ENCODE measurements at places on chromosomes 16 and 17.
A peak's percentile ranks its signal among the peaks of the same experiment; 100 is the strongest.

GRCh38 chr16:19883966-19884485 is 622 bp downstream of the GPRC5B start:
- no peak for DNase-seq

- DNase-seq, result no peak
These were observed 34.9 kb upstream of the GSG1L start for GRCh38 chr16:28098171-28098958.

- DNase-seq, result no peak
These were observed 24.9 kb downstream of the BAHCC1 start for GRCh38 chr17:81419886-81420768.

DNA sequence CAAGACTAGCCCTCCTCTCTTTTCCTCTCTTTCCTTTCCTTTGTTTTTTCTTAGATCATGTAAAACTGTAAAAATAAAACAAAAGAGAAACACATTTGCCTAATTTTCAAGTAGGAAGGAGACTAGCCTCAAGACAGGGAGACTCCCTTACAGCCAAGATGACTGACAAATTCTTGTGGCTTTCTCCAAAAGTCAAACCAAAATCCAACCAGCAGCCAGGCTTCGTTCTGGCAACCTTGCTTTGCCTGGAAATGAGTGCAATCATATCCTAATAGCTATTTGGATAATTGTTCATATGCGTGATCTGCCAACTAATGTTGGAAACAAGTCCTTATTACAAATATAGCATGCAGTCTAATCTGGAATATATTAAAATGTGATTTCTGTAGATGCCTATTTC is 868.9 kb upstream of the SOX9 start:
- DNase-seq, result no peak

GRCh38 chr17:16428098-16428882 is 12.9 kb downstream of the TRPV2 start:
- peak; percentile 72 for DNase-seq

- no peak for DNase-seq
These were observed 7.0 kb upstream of the PKMYT1 start for GRCh38 chr16:2987286-2987685.

DNA sequence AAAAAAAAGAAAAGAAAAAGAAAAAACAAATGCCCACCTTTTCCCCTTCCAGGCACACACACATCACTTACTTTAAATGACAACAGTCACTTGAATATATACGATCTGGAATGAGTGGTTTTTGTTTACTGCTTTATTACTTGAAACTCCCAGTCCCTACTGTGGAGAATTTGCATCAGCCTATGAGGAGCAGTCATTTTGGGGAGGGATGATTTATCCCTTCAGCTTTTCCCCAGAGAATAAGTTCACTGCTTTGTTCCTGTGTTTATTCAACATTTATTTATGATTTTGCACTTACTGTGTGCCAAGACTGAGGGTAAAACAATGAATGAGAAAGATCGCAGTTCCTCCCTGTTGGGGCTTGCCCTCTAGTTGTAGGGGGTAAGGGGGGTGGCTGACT is 4.7 kb upstream of the ZNF423 start:
- no peak for DNase-seq

GRCh38 chr16:71943887-71944286 is 48.6 kb downstream of the IST1 start:
- no peak for DNase-seq

- no peak for DNase-seq
These were observed 8.9 kb downstream of the CFAP20 start for GRCh38 chr16:58120234-58120633.

DNA sequence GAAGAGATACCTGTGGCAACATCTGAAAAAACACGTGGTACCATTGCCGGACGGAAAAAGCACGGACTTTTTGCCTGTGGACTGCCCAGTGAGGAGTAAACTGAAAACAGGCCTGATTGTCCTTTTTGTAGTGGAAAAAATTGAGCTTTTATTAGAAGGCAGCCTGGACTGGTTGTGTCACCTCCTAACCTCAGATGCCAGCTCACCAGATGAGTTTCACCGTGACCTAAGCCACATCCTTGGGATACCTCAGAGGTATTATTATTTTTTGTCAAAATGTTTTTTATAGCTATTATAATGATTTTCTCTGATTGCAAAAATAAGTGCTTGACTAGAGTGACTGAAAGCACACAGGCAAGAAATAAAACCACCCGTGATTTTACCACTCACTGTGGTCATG is 34.9 kb downstream of the RNF213 start:
- DNase-seq, result no peak

Measured in GM12892 (cell line).